ENCODE measurements at places on chromosomes 4 and X.

- DNase-seq = no peak
These were observed 58.0 kb upstream of the ZFP42 start for GRCh38 chr4:187937557-187937956.

- no peak for DNase-seq
These were observed 63.1 kb upstream of the NDP start for GRCh38 chrX:44036336-44036735.

- peak; percentile 66 for DNase-seq
These were observed 734 bp downstream of the STOX2 start for GRCh38 chr4:183905593-183906488.

GRCh38 chrX:120365320-120365719 lies 3.4 kb downstream of the ATP1B4 start:
- peak; percentile 66 for DNase-seq

DNA sequence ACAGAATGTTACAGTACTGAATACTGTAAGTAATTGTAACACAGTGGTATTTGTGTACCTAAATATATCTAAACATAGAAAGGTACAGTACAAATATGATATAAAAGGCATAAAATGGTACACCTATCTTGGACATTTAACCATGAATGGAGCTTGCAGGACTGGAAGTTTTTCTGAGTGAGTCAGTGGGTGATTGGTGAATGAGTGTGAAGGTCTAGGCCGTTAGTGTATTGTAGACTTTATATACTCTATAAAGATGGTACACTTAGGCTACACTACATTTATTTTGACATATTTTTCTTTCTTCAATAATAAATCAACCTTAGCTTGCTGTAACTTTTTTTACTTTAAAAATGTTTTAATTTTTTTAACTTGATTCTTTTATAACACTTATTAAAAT lies 422.5 kb upstream of the FSTL5 start:
- DNase-seq = no peak

DNA sequence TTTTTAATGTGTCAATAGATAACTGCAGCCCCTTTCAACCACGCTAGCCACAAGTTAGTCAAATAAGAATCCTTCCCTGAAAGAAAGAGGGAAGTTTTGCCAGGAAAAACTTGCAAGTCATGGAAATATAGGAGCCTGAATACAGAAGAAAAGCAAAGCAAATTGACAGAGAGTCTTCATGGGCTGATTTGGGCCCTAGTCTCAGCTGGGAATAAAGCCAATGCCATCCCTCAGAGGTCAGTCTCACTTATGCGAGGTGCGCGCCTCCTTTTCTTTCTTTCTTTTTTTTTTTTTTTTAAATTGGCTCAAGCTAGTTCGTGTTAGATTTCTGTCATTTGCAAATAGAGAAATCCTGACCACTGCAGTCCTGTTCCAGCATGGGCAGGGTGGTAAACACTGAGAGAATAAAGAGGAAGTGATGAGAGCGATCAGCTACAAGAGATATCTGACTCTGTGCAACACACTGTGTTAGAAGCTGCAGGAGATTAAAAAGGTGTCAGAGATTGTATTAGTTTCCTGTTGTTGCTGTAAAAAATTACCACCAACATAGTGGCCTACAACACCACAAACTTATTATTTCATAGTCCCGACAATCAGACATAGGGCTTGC lies 299.7 kb downstream of the LDB2 start:
- DNase-seq = no peak

DNA sequence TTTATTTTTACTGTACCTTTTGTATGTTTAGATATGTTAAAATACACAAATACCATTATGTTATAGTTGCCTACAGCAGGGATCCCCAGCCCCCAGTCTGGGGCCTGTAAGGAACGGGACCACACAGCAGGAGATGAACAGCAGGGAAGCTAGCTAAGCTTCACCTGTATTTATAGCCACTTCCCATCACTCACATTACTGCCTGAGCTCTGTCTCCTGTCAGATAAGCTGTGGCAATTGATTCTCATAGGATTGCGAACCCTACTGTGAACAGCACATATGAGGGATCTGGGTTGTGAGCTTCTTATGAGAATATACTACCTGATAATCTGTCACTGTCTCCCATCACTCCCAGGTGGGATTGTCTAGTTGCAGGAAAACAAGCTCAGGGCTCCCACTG lies 73.9 kb downstream of the BMPR1B start:
- DNase-seq = no peak

DNA sequence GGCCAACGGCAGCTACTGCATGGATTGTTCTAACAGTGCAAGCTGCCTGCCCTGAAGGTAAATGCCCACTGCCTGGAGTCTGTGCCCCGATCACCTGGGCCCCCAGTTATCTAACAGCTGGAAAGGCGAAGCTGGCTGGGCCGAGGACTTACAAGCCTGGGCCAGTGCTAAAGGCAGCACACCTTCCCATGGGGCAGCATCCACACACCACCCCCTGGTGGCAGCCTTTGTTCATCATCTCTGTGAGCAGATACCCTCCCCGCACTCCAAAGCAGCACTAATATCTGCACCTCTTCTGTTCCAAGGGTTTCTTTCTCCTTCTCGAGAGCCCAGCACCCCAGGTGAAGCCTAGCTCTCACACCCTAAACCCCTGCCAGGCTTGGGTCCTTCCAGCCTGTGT lies 7.6 kb downstream of the SLC2A9 start:
- no peak for DNase-seq

GRCh38 chrX:24851289-24851688 lies 157.6 kb downstream of the POLA1 start:
- DNase-seq = no peak

GRCh38 chrX:542179-542578 lies 88.4 kb upstream of the SHOX start:
- no peak for DNase-seq

DNA sequence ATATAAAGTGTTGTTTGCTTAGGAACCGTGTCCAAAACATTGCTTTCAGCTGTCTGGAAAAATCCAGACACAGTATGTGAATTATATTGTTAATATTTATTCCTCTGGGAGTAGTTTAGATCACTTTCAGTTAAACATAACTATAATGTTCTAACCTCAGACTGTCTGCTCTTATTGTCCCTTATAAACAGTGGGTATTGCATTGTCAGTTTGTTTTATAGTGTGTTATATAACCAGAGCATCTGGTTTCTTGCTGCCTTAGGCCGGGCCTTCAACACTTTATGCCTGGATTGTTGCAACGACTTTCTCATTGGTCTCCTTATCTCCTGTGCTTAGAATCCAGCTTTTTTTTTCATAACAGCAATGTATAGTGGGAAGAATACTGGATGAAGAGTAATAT lies 26.4 kb downstream of the ATG4A start:
- DNase-seq = no peak

GRCh38 chr4:14168919-14169318 lies 541.4 kb upstream of the BOD1L1 start:
- DNase-seq = peak; percentile 68

GRCh38 chr4:121675715-121676114 lies 21.1 kb downstream of the ANXA5 start:
- no peak for DNase-seq

GRCh38 chrX:134716620-134717012 lies 58.3 kb upstream of the PLAC1 start:
- no peak for DNase-seq

GRCh38 chr4:46432923-46433322 lies 43.0 kb upstream of the GABRA2 start:
- DNase-seq = no peak

DNA sequence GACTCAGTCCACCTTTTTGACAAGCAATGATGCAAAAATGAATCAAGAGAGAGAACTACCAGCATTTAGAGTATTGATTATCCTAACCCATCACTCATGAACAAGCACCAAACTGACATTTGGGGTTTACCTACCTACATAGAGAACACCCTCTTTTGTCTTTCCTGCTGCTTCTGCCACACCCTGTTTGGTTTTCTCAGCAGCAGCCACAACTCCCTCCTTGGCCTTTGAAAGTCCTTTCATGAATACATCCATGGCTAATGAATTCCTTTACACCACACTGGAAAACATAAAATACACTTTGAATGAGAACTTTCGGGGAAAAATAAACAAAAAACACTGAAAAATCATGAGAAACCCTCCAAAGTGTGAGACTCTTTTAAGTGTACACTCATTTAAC lies 1.5 kb downstream of the SNCA start:
- no peak for DNase-seq

DNA sequence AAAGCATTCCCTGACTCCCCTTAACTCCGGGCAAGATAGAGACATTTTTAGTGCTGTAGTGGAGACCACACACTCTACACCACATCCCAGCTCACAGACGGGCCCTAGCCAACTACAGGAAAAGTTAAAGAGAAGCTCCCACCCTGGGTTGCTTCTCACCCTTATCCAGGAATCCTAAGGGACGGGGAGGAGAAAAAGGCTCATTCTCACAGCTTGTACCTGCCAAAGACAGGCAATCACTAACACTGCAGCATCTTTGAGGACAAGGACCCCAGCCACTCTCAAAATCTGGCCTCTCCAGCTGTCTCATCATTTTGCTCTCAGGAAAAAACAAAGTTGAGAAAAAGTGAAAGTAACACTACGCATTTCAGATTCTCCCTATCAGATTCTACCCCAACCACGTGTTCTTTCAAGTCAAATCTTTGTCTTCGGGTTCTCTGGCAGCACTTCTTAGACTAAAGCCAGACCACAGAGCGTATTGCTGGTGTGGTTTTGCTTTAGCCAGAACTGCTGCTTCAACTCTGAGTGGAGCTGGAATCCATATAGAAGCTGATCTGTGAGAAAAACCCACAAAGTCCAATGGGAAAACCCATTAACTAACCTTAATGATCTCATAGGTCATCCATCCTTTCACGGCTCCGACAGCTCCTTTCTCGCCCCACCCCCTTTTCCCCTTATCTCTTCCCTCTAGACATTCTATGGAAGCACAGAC lies 605.9 kb upstream of the DIPK2B start:
- no peak for DNase-seq

- no peak for DNase-seq
These were observed 107.2 kb downstream of the TAB3 start for GRCh38 chrX:30781711-30782444.

DNA sequence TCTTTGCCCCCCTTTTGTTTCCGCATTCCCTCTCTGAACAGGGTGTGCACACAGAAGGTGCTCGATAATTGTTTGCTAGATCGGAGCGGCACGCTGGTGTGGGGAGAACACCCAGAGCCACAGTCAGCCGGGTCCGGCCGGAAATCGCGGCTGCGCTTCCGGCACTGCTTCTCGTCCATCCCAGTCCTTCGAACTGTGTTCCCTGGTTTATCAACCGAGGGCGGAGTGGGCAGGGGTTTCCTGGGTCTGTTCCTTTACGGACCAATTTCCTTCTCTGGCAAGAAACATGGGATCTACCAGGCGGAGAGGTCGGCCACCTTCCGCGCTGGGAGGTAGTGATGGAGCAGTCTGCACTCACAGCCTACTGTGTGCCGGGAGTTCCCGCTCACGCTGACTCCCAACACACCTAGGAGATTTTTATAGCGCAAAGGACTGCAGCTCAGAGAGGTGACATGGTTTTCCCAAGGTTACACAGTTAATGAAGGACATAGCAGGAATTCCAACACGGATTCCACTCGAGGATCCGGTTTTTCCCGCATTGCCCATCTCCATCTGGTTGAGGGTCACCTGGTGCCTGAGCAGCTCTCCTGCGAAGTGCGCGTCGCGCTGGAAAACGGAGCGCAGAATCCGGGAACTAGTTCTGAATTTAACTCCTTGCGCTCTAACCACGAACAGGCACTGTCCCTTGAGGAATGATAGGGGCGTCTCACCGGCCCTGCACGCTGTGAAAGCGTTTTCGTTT lies 6.8 kb downstream of the MSX1 start:
- peak; percentile 45 for DNase-seq

GRCh38 chr4:184715526-184715925 lies 18.4 kb downstream of the CENPU start:
- DNase-seq = no peak

DNA sequence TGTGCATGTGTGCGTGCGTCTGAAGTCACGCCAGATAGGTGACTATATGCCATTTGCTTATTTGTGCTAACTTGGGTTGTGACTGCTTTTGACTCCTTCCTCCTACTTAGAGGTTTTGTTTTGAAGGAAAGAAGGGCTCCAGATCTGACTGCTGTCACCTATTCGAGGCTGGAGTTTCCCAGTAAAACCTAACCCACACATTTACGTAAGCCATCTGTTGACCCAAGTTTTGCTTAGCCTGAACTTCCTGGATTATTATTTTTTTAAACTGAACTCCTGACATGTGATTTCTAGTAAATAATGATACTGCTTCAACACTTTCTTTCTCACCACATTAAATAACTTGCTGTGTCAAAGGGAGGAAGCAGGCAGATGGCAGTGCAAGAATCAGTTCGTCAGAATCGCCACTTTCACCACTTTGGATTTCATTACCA lies 41.5 kb downstream of the DTHD1 start:
- no peak for DNase-seq

DNA sequence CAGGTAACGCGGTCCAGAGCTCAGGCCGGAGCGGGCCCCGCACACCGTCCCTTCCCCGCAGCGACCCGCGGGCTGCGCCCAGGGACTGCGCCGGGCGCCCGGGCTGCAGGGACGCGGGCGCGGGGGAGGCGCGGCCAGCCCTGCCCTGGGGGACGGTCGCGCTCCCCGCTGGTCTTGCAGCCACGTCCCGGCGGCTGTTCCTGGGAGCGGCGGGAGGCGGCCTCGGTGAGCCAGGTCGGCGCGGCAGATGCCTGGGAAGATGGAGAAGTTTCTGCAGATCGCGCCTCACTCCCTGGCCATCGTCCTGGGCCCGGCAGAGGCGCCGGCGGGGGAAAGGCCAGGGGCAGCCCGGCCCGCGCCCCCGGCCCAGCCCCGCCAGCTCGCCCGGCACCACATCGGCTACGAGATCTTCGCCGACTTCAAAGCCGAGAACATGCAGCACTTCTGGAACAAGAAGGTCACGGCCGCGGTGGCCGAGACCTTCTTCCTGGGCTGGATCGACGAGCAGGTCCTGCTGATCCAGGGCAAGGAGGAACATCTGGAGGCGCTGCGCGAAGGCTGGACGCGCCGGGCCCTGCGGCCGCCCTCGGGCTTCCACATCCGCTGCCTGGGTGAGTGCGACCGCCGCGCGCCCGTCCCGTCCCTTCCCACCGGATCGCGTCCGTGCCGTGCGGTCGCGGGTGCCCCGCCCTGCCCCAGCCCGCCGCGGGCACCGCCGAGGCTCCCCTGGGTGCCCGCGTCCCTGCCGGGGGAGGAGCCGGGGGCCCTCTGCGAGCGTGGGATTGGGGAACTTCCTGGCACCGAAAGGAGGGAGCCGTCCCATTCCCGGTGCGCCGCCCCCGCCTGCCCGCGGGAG lies 107.4 kb upstream of the STOX2 start:
- peak; percentile 62 for DNase-seq

- no peak for DNase-seq
These were observed 23.7 kb downstream of the DOK7 start for GRCh38 chr4:3486541-3487540.

Data from sciatic nerve (tissue), 2 donors.